ENCODE measurements at places on chromosomes 6 and 20. TPM values are rescaled to one million over a fixed set of nuclear protein-coding genes. Genes with fewer than 3 reads are reported as not detected.
A peak's percentile ranks its signal among the peaks of the same experiment; 100 is the strongest.

GRCh38 chr6:96582436-96582835, 19.5 kb downstream of the FHL5 start:
- peaks cover 13% of the 10 kb centered on the region for H3K27me3 ChIP-seq
- DNase-seq: no peak

The OPRM1 gene
- total RNA-seq: not detected

DNA sequence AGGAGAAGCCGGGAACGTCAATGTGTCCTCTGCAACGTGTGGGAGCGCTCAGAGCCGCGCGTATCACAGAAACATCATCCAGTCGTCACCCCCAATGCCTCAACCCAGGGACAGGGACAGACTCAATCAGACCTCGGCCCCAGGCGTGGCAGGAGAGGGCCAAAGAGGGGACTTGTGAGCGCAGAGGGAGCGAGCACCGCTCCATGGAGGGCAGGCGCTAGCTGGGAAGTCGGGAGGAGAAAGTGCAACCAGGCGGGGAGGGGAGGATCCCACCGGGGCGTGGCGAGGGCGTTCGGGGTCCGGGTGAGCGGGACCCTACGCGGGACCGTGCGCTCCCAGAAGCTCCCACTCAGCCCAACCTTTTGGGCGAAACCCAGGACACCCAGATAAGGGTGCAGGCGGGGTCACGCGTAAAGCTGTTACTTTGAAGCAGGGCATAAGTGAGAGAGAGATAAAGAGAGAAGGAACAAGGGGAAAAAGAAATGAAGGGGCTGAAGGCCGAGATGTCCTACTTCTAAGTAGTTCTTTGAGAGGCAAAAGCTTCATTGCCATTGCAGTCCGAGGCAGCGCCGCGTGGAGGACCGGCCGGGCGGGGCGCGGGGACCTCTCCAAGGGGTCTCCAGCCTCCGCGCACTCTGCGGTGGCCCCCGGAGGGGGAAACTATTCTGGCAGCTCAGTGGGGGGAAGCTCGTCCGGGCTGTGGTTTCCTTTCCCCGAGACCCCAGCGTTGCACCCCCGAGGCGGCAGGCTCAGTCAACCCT, 862 bp upstream of the SOBP start:
- H3K27me3 ChIP-seq: peaks cover 79% of the 10 kb centered on the region
- H3K27ac ChIP-seq: no peak overlapping the region
- peak overlapping the region; percentile 52 for H3K4me3 ChIP-seq
- no peaks in the 10 kb centered on the region for H3K36me3 ChIP-seq

The TNF gene
- total RNA-seq: 33.1 TPM

DNA sequence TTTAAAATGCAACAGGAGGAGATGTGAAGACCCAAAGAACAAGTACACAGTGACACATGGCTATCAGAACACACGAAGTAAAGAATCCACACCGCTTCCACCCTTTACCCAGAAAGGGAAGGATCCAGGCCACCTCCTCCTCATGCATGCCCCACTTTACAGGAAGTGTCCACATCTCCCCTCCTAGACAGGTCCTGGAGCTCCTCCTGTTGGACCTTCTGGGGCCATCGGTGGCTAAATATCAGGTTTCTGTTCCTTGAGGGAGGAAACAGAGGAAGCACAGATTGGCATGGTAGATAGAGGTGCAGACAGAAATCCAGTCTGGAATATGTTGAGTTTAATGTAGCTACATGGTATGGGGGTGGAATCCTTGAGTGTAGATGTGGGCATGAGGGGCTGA, 10.9 kb downstream of the NINL start:
- no peaks in the 10 kb centered on the region for H3K27me3 ChIP-seq
- H3K27ac ChIP-seq: no peak overlapping the region
- H3K4me3 ChIP-seq: no peak overlapping the region
- DNase-seq: no peak
- H3K4me1 ChIP-seq: no peaks in the 10 kb centered on the region

DNA sequence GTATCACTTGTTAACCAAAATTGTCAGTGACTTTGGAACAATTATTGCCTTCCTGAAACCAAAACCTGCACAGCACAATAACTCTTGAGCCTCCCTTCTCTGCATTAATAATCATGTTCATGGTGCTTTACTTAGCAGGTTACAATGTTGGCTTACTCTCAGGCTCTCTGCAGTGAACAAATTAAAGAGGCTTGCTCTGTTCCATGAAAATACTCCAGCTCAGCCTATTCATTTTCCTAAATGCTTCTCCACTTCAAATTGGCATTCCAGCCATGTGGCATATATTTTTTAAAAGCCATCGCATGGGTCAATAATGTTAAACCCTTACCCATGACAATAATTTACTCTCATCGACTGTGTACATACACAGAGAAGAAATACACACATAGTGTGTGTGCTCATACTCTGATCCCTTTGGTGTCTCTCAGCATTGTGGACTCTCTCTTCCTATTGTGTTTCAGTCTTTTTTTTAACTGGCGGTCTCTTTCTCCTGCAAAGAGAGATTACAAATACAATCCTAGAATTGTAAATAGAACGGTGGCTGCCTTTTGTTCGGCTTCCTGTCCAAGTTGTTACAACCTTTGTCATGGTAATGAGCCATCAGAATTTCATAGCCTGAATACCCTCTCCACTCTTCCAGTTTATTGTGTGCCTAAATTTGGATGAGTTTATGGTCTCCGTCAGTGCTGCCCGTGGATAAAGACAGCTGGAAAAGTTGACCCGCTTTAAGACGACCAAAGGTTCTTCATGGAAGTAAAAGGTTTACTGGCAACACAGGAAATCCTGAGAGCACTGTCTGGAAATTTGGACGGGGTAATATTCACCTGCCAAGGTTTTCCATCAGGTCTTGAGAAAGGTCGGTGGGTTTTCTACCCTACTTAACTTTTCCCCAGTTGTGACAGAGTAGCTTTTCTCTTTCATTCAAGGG, 263.6 kb downstream of the CD83 start:
- no peaks in the 10 kb centered on the region for H3K27me3 ChIP-seq
- no peak overlapping the region for H3K27ac ChIP-seq
- H3K4me3 ChIP-seq: no peak overlapping the region
- no peaks in the 10 kb centered on the region for H3K36me3 ChIP-seq

DNA sequence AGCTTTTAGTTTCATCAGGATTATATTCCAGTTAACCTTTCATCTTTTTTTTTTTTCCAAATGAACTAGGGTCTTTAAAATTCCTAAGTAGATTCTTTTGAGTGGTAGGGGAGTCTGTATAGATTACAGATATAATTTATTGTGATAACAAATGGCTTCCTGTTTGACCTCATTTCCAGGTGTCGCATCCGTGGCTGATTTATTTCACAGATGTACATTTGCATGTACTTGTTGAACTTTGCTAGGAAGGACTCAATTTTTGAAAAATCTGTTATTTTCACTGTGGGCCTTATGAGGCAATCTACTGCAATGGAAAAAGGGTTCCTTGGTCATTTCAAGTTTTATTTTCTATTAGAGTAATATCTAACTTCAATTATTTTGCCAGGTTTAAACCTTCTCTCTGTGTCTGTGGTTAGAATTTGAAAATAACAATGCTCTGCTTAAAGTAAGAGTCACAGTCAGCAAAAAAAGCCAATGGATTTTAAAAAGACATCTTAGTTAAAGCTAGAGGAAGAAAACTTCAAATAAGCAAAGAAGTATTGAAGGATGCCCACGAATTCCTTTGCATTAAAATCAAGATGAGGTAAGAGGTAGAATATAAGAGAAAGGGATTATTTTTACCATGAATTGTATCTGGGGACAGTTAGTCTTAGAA, 57.9 kb downstream of the SAMD5 start:
- no peak for DNase-seq
- no peak overlapping the region for H3K4me3 ChIP-seq
- H3K27me3 ChIP-seq: no peaks in the 10 kb centered on the region
- no peaks in the 10 kb centered on the region for H3K4me1 ChIP-seq

GRCh38 chr6:108114841-108115597, 40.5 kb upstream of the OSTM1 start:
- peak overlapping the region; percentile 26 for H3K4me3 ChIP-seq
- no peaks in the 10 kb centered on the region for H3K36me3 ChIP-seq
- DNase-seq: no peak
- peaks cover 59% of the 10 kb centered on the region for H3K27me3 ChIP-seq
- H3K27ac ChIP-seq: no peak overlapping the region

The DEFB124 gene
- total RNA-seq: not detected

DNA sequence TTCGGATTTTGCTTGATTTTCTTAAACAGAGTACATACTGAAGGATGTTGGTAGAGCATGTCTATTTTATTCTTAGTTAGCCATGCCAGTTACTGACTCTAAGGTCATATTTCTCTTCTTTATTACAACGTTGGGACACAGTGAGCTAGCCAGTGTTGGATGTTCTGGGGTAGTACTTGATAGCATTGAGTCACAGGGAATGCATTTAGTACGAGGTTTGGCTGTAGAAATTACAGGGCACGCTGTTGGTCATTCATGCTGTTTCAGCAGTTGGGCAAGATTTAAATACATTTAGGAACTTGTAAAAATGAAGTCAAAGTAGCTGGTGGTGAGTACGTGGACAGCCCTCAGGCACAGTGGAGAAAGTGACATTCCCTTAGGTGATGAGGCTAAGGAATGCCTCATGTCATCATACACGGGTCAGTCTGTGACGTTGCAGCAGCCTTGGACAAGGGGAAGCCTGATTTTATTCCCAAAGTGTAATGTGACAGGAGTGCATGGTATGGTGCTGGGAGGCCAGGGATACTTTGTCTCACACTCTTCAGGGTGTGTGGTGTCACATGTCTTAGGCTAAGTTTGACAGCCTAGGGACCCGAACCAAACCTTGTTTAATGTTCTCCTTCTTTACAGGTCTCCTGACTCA, 57.7 kb upstream of the SLC22A1 start:
- H3K27me3 ChIP-seq: no peaks in the 10 kb centered on the region
- no peak for DNase-seq
- no peak overlapping the region for H3K4me3 ChIP-seq

DNA sequence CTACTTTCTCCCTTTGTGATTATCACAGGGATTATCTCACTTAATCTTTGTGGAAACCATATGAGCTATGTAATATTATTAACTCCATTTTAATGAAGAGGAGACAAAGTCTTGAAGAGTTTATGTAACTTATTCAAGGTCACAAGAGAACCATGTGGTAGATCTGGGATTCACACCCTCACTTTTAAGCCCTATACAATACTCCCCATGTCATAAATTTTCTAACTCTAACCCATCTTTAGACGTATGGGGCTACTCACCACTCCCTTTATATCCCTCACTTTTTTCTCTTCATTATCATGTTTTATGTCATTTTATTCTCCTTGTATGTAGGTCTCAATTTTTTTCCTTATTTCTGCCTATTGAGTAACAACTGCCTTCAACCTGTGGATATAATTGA, 126.4 kb upstream of the AHI1 start:
- H3K27ac ChIP-seq: no peak overlapping the region
- H3K4me1 ChIP-seq: no peaks in the 10 kb centered on the region
- no peaks in the 10 kb centered on the region for H3K27me3 ChIP-seq
- no peaks in the 10 kb centered on the region for H3K36me3 ChIP-seq
- H3K4me3 ChIP-seq: no peak overlapping the region

- H3K4me3 ChIP-seq: no peak overlapping the region
- no peak overlapping the region for H3K27ac ChIP-seq
- no peaks in the 10 kb centered on the region for H3K27me3 ChIP-seq
Observed at GRCh38 chr6:148727104-148727503, 19.7 kb upstream of the UST start.

GRCh38 chr6:168950858-168951214, 302.8 kb downstream of the THBS2 start:
- H3K4me3 ChIP-seq: no peak overlapping the region
- no peaks in the 10 kb centered on the region for H3K4me1 ChIP-seq
- no peak for DNase-seq
- no peak overlapping the region for H3K27ac ChIP-seq
- peaks cover 14% of the 10 kb centered on the region for H3K27me3 ChIP-seq

DNA sequence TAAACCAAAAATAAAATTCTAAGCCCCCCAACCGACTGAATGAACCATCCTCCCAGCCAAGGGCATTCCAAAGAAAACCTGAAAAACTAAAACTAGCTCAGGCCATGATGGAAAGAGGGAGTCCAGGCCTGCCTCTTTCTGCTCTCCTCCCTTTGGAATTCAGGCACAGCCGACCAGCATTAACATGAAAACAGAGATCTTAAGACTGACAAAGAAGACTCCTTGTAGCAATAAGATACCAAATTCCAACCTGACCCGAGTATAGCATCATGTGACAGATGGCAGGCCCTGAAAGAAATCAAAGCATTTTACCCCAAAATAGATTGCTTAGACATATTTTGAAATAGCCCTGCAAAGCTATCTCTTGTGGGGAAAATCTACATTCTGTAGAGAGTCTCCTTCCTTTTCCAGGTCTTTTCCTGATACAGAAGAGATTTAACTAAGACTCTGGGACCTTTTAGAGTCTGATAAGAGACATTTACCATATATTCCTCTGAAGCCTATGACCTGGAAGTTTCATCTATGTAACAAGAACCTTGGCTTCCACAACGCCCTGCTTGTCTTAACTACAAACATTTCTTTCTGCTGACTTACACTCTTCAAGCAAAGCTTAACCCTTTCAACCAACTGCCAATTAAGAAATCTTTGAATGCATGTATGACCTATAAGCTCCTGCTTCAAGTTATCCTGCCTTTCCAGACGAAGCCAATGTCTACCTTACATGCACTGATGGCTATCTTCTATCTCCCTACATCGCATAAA, 22.2 kb upstream of the TXLNB start:
- no peaks in the 10 kb centered on the region for H3K27me3 ChIP-seq
- H3K4me1 ChIP-seq: peaks cover 4% of the 10 kb centered on the region
- no peak overlapping the region for H3K27ac ChIP-seq
- H3K4me3 ChIP-seq: no peak overlapping the region
- no peaks in the 10 kb centered on the region for H3K36me3 ChIP-seq

The SULF2 gene
- total RNA-seq: 1.5 TPM

DNA sequence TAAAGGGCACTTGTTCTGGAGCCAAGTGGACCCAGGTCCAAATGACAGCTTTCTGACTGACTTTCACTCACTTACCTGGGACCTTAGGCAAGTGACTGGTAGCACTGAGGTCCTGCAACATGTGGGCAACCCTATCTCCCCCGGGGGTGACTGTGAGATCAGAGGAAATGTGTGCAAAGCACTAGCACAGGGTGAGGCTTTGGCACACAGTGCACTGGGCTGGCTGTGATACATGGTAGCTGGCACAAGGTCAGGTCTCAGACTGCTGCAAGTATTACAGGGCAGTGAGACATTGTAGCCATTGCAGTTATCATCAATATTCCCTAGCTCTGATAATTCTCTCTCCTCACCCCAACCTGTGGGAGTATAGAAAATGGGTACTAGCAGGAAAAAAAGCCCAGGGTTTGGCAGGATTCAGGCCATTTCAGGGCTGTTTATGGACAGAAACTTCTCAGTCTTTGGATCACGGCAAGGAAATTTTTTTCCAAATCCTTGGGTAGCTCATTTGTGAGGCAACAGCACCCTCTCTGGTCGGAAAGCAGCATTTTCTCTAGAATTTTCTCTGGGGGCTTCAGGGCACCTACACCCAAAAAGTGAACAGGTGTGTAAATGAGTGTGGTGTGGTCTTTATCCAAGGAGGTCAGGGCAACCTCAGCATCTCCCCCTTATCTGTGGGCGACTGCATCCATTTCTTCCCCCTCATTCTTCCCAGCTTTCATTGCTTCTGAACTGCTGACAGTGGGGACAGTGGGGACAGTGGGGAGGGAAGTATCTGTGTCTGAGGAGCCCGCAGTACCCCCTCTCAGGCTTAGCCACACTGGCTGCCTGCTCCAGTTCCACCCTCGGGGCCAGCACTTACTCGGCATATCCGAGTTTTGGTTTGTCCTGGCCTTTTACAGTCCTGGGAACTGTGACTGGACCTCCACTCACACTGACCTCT, 148.7 kb upstream of the PHACTR3 start:
- H3K27ac ChIP-seq: no peak overlapping the region
- peaks cover 3% of the 10 kb centered on the region for H3K27me3 ChIP-seq
- H3K36me3 ChIP-seq: no peaks in the 10 kb centered on the region
- no peak for DNase-seq

The HDGFL1 gene
- total RNA-seq: not detected

GRCh38 chr20:48265791-48266190, 480.5 kb upstream of the SULF2 start:
- H3K4me3 ChIP-seq: no peak overlapping the region
- no peak for DNase-seq

Data from CD4-positive, alpha-beta T cell (primary cell).